ENCODE measurements at places on chromosomes 3 and 15. TPM values are rescaled to one million over a fixed set of nuclear protein-coding genes. Genes with fewer than 3 reads are reported as not detected.

- no peak for DNase-seq
Measured at GRCh38 chr3:120566243-120566975, 29.7 kb upstream of the NDUFB4 start.

DNA sequence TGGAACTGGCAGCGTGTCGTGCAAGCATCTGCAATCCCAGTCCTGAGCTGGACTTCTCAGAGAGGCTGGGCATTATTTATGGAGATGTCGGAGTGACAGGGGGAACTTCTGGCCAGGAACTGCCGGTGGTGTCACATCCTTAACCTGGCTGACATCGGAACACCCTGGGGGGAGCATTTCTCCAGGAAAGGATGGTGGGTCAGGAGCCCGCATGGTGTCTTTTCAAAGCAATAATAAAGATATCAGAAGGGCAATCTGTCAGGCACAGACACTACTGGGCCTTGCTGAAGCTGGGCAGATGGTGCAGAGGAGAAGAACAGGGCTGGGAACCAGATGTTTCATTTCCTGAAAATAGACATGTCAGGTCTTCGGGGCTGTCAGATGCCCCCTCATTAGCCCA lies 133.5 kb downstream of the WNT7A start:
- no peak for DNase-seq

DNA sequence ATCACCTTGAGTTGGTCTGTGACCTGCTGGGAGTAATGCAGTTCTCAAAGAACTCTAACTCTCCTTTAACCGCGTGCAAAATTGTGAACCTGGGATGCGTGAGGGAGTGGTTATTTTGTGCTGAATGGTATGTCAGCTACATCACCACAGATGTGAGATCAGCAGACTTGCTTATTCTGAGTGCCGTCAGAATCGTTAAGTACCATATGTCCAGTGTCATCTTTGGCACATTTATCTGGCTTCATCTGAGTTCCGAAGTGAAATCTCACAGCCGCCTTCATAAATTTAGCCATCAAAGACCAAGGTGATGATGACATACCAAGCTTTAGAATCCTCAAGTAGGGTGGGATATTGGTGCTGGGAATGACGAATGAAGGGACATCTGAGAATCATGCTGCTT lies 347.2 kb upstream of the TPRG1 start:
- DNase-seq, result no peak

DNA sequence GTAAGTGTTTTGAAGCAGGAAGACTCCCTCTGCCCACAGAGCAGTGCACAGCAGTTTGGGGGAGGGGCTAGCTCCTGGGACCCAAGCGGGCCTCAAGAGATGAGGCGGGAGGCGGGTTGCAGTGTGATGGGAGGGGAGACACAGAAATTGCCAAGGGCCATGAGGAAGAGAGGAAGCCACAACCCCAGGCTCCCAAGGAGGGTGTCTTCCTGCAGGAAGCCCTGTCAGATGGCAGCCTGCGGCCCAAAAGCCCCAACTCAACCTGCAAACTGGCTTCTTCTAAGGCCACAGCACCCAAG lies 7.3 kb upstream of the ISLR2 start:
- DNase-seq, result no peak

GRCh38 chr3:13569201-13569600 lies 20.3 kb downstream of the FBLN2 start:
- no peak for DNase-seq

GRCh38 chr15:25787855-25788520 lies 75.1 kb downstream of the ATP10A start:
- no peak for DNase-seq

DNA sequence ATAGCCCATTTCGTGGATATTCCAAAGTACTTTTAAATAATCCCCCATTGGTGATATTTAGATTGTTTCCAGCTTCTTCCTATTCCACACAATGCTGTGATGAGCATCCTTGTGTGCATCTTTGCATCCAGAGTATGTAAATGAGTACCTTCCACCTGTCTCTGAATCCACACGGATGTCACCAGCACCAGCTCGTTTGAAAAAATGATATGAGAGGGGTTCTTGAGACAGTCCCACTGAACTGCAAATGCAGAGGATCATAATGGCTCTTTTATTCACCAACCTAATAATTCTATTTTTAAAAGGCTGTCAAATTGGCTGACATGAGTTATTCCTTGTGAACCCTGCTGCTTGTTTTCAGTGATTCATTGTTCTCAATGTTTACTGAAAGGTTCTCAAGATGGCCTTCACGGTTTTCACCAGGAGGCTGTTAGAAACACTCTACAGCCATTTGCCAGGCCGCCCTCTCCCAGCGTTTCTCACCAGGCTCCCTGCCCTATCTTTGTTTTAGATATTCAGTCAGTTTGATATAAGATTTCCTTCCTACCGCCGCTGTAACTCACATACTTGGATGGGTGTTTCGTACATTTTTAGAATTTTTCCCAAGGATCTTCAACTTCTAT lies 96.7 kb upstream of the PTPRG start:
- no peak for DNase-seq

GRCh38 chr3:71282976-71283375 lies 300.6 kb downstream of the FOXP1 start:
- no peak for DNase-seq

MUC13 gene
- total RNA-seq, result 0.49 TPM

DNA sequence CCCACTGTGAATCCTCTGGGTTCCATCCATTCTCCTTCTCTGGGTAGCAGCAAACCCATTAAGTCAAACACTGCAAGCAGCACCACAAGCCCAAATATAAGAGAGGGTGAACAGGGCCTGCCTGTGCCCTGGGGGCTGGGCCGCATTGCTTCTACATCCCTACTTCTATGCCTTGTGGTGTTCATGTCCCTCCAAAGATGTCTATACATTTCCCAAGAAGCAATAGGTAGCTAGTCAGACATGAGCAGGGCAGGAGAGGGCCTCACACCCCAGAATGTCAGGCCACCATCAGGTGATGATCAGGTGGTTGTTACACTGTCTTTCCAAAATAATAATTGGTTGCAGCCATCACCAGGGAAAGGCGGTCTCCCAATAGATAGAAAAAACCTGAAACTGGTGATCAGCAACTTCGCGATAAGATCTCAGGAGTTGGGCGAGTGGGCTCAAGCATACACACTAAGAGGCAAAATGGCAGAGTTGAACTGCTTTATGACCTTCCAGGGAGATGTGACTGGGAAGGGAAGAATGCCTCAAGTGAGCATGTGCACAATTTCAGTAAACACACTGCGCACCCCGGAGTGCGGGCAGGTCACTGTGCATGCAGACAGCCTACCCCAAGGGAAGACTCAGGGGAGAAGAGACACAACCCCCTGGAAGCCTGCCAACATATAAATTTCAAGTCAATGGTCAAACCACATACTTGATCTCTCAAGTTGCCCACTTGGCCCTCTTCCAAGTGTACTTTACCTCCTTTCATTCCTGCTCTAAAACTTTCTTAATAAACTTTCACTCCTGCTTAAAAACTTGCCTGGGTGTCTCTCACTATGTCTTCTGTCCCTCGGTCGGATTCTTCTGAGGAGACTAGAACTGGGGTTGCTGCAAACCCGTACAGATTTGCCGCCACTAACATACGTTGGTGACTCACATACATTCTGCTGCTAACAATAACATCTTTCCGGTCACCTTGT lies 39.9 kb downstream of the KLF15 start:
- no peak for DNase-seq

DNA sequence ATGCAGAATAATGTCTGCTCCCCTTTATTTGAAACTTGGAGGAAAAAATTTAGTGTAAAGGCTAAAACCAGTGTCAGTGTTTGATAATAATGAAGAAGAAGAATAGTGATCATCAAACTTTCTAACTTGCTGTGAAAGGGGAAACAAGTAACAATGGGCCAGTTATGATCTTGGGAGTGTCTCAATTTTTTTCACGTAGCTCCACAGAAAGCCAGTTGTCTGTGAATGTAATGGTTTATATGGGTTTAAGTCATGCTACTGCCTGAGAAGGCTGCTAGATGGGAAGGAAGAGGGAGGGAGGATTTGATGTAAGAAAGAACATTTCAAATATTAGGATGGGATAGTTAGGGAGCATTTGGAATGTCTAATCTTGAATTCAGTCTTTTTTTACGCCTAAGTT lies 21.1 kb upstream of the SSR3 start:
- no peak for DNase-seq

- DNase-seq, result peak; percentile 13
Measured at GRCh38 chr3:37163262-37164015, 10.9 kb downstream of the LRRFIP2 start.

DNA sequence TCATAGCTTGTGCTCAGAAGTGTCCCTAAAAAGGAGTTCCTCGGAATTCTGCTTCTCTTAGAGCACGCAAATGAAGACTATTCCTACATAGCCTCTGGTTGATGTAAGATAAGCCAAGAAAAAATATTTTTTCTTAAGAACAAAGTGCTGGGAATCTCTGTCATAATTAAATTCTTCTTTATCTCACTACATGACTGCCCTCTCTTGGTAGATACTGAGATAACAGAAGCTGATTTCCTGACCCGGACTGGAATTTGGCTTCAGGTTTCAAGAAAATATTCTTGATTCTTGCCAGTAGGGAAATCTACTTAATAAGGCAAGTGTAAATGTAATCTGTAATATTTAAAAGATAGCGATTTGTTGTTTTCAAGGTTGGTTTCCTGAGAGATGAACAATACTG lies 31.3 kb upstream of the SETMAR start:
- peak; percentile 18 for DNase-seq

- peak; percentile 27 for DNase-seq
Measured at GRCh38 chr3:143208976-143209714, 89.6 kb downstream of the CHST2 start.

DNA sequence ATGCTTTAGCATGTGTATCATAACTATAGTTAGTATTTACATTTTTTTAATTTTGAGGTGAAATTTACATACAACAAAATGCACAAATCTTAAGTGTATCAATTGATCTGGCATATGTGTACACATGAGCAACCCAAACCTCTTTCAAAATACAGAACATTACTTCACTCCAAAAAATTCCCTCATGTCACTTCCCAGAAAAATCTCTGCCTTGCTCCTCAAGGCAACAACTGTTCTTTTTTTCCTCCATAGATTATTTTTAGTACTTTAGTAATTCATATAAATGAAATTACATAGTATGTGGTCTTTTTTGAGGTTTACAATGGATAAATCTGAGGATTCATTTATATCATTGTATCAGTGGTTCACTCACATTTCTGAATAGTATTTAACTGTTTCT lies 84.9 kb downstream of the TRIM42 start:
- no peak for DNase-seq

- DNase-seq, result no peak
Measured at GRCh38 chr3:60839246-60839645, 412.0 kb downstream of the FHIT start.

DNA sequence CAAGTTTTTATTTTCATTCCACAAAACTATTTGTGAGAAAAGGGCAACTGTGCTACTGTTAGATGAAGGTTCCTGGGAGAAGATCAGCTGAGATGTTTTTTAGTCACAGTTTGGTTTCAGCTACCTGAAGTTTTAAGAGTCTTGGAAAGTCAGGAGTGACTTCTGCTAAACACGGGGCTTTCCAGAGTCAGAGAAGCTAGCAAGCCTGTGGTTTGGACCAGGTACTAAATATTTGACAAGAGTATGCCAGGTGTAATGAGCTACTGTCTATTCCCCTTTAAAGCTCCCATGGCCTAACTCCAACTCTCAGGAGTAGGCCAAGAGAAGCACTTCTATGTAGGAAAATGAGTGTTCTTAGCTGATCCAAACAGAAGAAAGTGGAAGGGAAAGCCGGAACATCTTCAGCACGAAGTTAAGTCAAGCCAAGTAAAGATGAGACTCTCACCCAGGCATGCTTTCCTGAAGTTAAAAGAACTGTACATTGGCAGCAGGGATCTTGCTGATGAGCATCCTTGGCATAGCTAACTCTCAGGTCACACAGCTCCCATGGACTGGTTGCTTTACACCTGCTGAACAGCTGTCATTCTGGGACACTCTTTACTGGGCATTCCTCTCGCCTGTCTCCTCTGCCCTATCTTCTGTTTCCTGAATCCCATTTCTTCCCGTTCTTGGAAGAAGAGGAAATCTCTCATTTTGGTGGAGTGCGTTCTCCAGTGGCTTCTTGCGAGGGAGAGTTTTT lies 22.5 kb downstream of the TM4SF18 start:
- no peak for DNase-seq

CLSTN2 gene
- total RNA-seq, result not detected

GRCh38 chr15:42038401-42038800 lies 17.6 kb upstream of the PLA2G4E start:
- DNase-seq, result no peak

DNA sequence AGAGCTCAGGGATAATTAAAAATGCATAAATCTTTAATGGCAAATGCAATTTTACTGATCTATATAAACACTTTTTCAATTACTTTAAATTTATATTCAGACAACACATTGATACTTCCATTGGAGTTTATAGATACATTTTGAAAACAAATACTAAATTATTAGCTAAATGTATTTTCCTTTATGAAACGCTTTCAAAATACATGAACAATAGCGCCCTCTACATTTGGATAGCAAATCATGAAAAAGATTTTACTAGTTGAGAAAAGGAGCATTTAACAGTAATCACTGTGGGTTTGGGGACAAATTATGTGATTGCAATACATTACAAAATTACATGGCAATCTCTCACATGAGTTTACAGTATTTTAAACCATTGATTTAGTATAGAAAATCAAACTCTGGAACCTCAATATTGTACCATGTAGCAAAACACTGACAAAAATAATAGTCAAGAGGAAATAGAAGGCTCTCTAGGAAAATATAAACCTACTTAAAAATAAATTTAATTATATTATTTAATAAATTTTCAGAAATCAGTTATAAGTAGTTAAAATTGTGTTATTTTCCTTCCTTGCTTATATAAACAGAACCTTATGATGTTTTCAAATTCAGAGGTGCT lies 207.9 kb downstream of the ZIC1 start:
- DNase-seq, result no peak

GRCh38 chr3:11455956-11456355 lies 183.8 kb downstream of the ATG7 start:
- no peak for DNase-seq

BLOC1S6 gene
- total RNA-seq, result 66.3 TPM

DNA sequence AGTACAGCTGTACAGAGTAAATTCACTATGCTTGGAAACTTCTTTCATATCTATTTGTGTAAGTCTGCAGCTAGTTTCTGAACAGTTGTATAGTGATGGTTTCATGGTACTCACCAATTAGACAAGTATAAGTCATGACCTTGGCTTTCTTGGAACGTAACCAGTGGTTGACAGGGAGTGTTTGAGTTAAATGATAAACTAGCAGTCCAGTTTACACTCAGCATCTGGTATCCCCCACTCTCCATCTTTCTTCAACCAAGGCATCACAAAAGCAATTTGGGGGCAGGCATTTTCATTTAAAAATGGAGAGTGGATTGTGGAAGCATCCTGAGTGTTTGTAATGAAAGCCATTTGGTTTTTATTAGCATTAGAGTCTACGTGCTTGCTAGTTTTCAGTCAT lies 26.0 kb downstream of the MME start:
- DNase-seq, result no peak
